ENCODE measurements at places on chromosomes 2 and 18.

DNA sequence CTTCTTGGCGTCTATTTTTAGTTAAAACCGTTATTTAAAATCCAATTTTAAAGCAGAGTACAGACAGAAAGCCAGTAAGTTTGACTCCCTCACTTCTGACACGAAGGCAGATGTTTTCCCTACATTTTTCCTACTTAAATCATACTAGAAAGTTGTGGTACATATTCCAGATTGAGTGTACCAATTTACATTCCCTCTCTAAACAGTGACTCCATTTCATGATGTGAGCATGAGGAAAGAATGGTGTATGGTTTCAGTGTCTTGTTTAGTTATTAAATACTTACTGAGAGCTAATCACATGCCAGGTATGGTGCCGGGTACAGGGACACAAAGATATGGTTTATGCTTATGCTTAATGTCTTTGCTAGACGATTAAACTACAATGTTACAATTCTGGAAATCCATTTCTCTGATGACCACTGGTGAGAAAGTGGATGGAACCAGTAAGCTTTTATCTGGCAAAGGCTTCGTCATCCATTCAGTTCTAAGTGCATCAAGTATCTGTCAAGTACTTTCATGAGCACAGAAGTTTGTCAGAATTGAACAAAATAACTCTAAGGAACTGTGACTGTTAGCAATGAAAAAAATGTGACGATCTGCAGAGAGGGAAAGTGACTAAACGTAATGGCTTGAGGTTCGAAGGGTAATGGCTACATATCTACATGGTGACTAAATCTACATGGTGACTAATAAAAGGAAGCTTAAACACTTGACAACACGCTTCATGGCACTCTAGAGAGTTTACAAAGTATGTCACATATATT is 25.7 kb downstream of the MAP4K3 start:
- peak; percentile 68 for DNase-seq

DNA sequence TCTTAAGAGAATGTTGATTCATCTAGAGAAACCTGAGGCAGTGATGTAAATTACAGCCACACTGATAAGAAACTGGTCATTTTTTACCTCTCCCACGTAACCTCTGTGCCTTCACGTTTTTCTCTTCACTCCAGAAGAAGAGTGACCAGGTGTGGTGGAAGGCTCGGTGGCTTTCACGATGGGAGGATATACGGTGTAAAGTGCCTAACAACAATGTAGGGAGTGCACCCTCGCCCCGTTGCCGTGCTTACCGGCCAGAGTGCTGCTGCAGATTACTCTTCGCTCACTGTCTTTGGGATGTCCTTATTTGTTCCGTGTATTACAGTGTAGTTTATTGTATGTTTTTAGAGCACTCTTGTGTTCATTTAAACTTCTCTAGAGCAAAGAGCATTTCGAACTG is 46.5 kb downstream of the NCK2 start:
- no peak for DNase-seq

- no peak for DNase-seq
Measured at GRCh38 chr2:120821446-120822160, 85.9 kb downstream of the GLI2 start.

GRCh38 chr2:160813506-160813858 is 319.9 kb upstream of the RBMS1 start:
- DNase-seq = no peak

GRCh38 chr18:43635397-43635796 is 358.1 kb upstream of the SYT4 start:
- no peak for DNase-seq

DNA sequence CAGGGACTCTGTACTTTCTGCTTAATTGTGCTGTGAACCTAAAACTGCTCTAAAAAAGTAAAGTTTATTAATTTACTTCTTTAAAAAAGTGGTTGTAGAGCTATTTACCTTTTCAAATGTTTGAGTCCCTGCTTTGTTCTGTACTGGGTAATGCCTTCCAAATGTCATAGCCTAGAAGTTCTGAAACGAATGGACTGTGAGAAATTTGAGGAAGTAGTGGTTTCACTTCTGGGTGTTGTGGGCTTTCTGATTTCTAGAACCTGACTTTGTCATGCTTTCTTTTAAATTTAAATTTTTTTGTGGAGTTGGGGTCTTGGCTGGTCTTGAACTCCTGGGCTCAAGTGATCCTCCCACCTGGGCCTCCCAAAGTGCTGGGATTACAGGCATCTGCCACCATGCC is 44.6 kb downstream of the SMAD4 start:
- no peak for DNase-seq

DNA sequence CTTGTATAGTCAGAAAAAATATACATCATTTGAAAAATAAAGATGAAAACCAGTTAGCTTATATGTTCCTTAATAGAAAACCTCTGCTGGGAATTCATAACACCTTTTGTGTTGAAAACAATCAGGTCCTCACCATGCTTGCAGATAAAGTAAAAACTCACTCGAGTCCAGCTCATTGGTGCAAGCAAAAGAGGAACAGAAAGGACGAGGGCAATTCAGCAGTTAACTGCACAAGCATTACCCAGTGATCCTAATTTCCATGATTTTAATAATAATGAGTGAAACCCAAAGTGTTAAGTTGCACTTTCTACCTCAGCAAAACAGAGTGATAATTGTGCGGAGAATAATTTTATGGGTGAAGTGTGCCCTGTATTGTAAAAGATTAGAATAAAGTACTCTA is 839.9 kb downstream of the BCL11A start:
- DNase-seq = no peak

GRCh38 chr18:76361219-76361618 is 133.8 kb downstream of the ZNF516 start:
- DNase-seq = no peak

- peak; percentile 50 for DNase-seq
Measured at GRCh38 chr2:42493468-42494354, at the start of gene KCNG3. KCNG3 (minus strand) TSS chr2:42493982; CDS start chr2:42493501, 481 bp downstream.

GRCh38 chr2:36059691-36060090 is 295.9 kb upstream of the CRIM1 start:
- no peak for DNase-seq

DNA sequence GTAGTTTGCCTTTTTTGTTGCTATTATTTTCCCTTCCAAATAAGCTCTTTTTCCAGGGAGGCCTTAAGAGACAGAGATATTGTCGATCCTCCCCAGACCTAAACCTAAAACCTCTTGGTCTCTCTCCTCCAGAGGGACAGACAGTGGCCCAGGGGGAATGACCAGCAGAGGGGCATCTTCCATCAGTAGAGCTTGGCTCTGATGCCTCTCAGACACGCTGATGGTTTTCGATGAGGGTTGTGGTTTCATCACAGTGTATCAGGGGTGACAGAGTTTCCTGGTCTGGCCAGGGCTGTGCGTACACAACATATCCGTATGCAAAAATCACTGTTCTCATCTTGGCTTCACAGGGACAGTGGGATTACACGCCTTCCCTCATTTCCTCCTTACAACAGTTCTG is 68.6 kb downstream of the GATA6 start:
- no peak for DNase-seq

- no peak for DNase-seq
Measured at GRCh38 chr2:14232217-14232616, 400.3 kb upstream of the LRATD1 start.

GRCh38 chr2:33023728-33024500 is 77.2 kb downstream of the LTBP1 start:
- no peak for DNase-seq

GRCh38 chr2:39902103-39902502 is 123.0 kb upstream of the THUMPD2 start:
- peak; percentile 63 for DNase-seq

GRCh38 chr2:216792222-216793021 is 67.4 kb downstream of the TNP1 start:
- DNase-seq = peak; percentile 66

DNA sequence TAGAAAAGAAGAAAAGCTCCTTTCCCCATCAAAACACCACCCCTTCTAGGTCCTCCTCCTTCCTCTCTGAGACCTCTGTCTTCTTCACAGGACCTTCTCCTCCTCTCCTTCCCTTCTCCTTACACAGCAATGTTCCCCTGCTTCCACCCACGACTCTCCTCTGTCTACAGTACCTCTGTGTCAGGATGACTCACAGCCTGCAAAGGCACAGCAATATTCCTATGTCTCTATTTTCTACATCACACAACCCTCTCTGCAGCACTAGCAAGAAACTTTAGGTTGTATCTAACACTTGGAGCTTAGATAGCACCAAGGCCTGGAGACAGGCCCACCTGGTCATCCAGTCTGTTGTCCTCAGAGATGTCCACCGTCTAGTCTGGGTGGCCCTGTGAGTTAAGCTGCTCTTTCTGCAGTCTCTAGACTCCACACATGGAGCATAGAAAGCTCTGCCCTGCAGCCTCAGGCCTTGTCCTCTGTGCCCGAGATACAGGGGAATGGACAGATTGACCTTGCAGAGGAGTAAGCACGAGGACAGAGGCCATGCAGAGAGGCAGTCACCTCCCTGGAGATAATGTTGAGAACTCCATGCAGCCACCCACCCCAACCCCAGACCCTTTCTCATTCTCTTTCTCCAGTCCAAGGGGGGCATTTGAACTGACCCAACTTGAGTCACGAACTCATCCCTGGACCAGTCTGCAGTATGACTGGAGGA is 212.0 kb downstream of the TNS1 start:
- DNase-seq = peak; percentile 66

DNA sequence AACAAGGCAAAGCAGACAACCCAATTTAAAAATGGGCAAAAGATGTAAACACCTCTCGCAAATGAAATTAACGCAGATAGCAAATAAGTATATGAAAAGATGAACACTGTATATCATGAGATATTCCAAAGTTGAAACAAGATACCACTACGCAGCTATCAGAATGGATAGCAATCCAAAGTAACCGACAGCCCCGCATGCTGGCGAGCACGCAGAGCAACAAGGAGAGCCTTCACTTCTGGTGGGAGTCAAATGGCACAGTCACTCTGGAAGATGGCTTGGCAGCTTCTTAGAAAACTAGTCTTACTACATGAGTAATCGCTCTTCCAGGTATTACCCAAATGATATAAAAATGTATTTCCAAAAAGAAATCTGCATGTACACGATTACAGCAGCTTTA is 1.4 kb downstream of the NDUFA10 start:
- no peak for DNase-seq

GRCh38 chr2:238422285-238422684 is 4.4 kb upstream of the ASB1 start:
- no peak for DNase-seq

- DNase-seq = no peak
Measured at GRCh38 chr18:11177382-11177781, 28.0 kb upstream of the PIEZO2 start.

- DNase-seq = no peak
Measured at GRCh38 chr18:31424383-31424988, 23.1 kb upstream of the DSG3 start.

- no peak for DNase-seq
Measured at GRCh38 chr2:239395524-239395923, 5.3 kb downstream of the HDAC4 start.

- DNase-seq = no peak
Measured at GRCh38 chr2:170647741-170648436, 67.2 kb upstream of the SP5 start.

DNA sequence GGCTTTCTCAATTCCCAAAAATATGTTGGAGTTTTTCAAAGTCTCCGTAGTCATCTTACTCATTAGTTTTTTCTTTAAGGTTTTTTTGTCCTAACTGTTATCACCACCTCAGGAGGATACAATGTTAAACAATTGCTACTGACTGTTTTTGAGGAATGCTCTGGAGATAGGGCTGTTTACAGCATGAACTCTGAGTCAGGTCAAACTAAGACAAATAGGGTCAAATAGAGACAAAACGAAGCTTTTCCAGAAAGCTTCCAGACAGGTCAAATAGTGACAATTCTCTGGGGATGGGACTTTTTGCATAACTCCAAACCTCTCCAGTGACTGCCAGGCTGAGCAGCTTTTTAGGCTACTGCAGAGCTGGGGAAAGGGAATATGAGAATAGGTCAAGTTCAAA is 15.2 kb upstream of the DIPK1C start:
- no peak for DNase-seq

DNA sequence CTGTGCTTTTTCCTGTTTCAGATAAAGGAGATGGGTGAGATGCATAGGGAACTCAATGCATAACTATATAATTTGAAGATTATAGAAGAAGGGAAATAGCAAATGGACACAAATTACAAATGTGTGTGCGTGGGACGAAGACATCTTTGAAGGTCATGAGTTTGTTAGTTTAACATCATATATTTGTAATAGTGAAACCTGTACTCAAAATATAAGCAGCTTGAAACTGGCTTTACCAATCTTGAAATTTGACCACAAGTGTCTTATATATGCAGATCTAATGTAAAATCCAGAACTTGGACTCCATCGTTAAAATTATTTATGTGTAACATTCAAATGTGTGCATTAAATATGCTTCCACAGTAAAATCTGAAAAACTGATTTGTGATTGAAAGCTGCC is 16.4 kb upstream of the MSH2 start:
- DNase-seq = no peak

- DNase-seq = peak; percentile 22
Measured at GRCh38 chr18:8942021-8942908, 160.2 kb upstream of the NDUFV2 start.

DNA sequence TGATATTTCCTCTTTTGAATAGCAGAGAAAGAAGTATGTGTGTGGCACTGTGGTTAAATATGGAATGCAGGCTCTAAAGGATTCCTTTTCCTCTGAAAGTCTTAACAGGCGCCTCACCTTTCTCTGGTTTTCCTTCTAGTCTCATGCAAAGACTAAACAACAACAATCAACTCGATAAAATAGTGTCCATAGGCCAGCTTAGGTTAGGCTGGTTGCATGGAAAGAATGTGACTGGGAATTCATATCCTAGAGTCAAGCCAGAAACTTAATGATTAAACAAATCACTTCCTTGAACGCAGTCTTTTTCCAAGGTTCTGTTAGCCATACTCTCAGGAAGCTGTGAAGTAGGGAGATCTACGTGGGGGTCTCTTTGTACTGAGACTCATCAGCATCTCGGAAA is 800.8 kb upstream of the ID2 start:
- peak; percentile 57 for DNase-seq
